ENCODE measurements at places on chromosomes 16 and 17. TPM values are rescaled to one million over a fixed set of nuclear protein-coding genes. Genes with fewer than 3 reads are reported as not detected.

SOCS1 gene
- total RNA-seq, result 161 TPM

HEATR9 gene
- not detected for total RNA-seq

BRICD5 gene
- total RNA-seq, result 24.7 TPM

KCNJ12 gene
- not detected for total RNA-seq

PARD6A gene
- 16.1 TPM for total RNA-seq

ACSM2A gene
- not detected for total RNA-seq

DNAH2 gene
- not detected for total RNA-seq

GRCh38 chr16:87471278-87472141 is 21.3 kb downstream of the ZCCHC14 start:
- DNase-seq, result no peak

DNA sequence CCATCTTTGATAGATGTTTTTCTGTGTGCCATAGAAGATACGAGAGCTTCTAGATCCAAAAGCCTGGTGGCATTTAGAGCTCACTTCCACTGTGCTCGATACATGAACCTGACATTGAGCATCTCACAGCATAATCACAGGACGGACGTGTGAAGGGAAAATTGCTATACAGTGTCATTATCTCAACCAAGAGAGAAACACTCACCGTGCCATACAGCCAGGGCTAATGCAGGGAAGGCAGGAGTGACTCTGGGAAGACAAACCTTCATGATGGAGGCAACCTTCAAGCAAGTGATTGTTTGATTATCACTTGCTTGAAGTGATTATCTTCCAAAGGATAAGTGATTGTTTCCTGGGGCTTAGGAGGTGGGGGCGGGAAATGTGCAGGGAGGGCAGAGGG is 218.2 kb upstream of the HSBP1 start:
- DNase-seq, result no peak

DNA sequence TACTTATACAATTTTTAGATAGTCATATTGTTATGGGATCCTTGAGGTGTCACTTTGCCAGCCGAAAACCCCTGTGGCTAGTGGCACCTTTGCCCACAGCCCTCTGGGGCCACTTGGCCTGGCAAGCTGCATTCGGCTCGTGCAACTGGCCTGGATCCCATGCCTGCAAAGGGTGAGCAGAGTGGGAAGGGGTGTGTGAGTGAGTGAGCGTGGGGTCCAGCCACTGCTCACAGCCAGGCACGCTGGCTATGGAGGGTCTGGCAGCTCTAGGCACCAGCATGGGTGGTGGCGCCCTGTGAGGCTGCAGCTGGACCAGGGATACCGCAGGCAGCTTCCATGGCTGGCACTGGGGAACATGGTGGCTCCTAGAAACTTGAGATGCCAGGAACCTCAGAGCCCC is 49.0 kb downstream of the ESRP2 start:
- DNase-seq, result no peak

GRCh38 chr17:5413682-5414081 is 5.8 kb downstream of the NUP88 start:
- no peak for DNase-seq

DNA sequence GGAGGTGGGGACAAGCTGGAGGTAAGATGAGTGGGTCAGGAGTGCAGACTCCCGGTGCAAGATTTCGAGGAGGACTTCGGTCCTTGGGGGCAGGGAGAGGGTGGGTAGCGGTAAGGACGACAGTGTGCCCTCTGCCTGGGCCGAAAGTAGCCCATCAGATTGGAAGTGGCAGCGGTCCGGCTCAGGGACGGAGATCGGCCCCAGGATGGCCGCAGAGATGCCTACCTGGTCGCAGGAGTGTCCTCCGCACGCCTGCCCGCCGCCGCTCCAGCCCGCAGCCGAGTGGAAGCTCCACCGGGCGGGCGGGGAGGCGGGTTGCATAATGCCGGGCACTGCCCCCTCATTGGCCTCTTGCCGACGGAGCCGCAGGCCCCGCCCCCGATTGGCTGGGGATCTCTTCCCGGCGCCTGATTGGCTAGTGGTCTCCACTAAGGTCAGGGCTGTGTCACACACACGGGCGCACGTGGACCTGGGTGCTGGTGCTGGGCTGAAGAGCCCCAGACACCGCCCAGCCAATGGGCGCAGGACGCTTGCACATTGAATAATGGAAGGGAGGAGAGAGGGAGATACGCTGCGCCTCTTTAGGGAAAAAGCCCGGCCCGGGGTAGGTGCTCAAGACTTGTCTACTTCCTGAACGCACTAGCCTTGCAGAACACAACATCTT is at the start of gene PER1:
Gene PER1 (minus strand): TSS at position 293 of the 664 bp plus-strand sequence. CDS start 1,698 bp downstream, outside the sequence.
- peak; percentile 88 for DNase-seq

- no peak for DNase-seq
Measured at GRCh38 chr16:56669840-56670619, 416 bp downstream of the MT1H start.

- DNase-seq, result no peak
Measured at GRCh38 chr17:44416558-44417289, 27.3 kb upstream of the ITGA2B start.

DNA sequence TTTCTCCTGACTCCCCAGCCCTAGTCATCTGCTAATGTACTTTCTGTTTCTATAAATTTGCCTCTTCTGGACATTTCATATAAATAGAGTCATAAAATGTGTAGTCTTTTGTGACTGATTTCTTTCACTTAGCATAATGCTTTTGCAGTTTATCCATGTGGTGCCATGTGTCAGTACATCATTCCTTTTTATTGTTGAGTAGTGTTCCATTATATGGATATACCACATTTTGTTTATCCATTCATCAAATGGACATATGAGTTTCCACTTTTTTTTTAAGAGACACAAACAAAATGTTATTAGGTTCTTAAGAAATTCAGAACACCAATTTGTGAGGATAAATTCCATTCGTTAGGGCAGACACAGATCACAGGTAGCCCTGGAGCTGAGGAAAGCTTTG is 11.0 kb downstream of the DBF4B start:
- no peak for DNase-seq

- no peak for DNase-seq
Measured at GRCh38 chr17:51046046-51046445, 74.6 kb downstream of the SPAG9 start.

DNA sequence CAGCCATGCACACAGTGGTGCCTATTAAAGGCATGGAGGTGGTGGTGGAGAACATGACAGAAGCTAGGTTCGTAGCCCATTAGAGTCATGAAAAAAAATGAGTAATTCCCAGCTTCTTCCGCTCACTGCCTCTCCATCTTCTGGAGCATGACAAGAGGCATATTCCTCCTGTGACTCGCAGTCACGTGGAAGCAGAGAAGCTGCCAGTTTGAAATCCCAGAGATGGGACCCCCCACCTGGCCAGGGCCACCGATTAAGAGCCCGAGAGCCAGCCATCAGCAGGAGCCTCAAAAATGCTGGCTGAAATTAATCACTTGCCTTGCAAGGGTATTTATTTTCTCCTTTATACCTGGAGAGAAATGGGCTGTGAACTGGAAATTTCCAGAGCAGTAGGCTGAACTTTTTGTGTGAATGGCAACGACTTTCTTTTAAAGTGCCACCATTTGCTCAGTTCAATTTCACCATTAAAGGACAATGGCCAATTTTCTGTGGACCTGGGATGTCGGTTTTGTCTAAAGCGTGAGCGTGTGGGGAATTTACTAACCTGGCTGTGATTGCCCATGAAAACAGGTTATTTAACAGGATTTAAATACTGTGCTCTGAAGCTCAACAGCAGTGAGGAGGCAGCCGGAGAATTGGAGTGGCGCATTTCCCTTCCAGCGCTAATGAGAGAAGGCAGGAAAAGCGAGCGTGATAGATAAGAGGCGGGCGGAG is 189.7 kb upstream of the SDK2 start:
- DNase-seq, result no peak

- no peak for DNase-seq
Measured at GRCh38 chr17:68656666-68657065, 55.5 kb upstream of the FAM20A start.

DNA sequence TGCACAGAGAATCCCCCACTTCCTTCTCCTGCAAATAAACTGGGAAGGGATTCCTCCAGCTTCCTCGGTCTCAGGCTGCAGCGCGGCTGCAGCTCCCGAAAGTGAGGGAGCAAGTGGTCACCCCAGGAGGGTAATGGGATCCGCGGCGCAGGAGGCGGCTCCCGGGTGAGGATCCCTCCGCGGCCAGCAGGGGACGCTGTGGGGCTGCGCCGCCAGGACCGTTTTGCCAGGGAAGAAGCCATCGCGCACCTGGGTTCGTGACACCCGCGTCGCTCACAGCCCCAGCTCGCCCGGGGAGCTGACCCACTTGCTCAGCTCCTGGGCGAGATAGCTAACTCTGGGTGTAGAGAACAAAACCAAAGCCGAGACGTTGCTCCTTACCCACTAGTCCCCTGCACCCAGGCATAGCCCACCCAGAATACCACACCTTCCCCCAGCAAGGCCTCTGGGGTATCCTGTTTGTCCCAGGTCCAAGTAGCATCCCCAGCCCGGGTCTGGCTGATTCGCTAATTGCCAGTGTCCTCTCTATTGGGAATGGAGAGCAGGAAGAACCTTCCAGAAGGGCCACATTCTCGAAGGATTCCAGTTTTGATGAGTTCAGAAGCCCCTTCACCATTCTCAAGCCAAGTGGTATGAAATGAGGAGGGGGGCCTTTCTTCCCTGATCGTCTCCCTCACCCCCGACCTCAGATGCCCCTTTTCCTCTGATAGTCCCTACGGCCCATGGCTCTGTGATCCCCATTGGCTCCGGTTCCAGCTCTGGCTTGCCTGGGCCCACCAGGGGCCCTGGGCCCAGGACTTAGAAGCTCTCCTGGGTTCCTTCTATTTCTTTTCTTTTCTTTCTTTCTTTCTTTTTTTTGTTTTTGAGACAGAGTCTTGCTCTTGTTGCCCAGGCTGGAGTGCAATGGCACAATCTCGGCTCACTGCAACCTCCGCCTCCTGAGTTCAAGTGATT is 14.1 kb downstream of the CYGB start:
- DNase-seq, result peak; percentile 76

DNA sequence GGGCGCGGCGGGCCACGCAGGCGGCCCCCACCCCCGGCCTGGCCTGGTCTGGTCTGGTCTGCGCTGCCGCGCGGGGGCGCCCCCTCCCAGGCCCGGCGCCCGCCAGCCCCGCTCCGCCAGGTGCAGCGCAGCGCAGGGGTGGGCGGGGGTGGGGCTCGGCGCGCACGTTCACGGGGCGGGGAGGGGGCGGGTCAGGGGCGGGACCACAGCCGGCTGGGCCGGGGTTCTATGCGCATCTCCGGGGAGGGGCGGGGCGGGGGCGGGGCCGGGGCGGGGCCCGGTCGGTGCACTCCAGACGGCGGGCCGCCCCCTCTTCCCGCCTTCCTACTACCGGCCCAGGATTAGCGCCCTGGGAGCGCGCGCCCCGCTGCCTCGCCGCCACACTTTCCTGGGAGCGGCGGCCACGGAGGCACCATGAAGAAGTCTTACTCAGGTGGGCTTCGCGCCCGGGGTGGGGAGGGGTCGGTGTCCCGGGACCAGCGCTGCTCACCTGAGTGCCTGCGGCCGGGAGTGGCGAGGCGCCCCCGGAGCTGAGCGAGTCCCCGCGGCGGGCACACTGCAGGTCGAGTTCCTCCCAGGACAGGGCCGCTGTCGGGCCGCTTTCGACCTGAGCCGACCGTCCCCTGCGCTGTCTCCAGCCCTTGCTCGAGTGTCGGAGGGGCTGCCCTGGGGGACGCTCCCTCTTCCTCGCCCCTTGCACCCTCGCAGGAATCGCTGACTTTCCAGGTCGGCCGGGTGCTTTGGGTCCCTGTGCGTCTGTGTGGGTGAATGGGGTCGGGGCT is 140.5 kb downstream of the SEC14L1 start:
- peak; percentile 31 for DNase-seq

- DNase-seq, result no peak
Measured at GRCh38 chr17:57721967-57722703, 23.0 kb downstream of the CCDC182 start.

DNA sequence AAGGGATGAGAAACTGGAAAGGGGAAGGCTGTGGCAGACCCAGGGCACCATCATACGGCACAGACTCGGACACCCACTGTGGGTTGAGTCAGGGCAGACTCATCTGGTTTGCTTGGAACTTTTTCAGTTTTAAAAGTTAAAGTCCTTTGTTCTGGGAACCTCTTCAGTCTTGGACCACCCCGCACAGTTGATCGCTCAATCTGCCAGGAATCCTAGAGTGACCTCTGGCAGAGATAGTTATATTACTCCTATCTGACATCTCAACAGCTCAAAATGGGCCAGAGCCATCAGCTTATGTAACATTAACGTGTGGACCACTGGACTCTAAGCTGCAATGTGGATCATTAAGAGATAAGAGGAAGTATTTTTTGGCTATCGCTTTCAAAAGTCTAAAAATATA is 164.3 kb downstream of the ABCA8 start:
- DNase-seq, result no peak

DNA sequence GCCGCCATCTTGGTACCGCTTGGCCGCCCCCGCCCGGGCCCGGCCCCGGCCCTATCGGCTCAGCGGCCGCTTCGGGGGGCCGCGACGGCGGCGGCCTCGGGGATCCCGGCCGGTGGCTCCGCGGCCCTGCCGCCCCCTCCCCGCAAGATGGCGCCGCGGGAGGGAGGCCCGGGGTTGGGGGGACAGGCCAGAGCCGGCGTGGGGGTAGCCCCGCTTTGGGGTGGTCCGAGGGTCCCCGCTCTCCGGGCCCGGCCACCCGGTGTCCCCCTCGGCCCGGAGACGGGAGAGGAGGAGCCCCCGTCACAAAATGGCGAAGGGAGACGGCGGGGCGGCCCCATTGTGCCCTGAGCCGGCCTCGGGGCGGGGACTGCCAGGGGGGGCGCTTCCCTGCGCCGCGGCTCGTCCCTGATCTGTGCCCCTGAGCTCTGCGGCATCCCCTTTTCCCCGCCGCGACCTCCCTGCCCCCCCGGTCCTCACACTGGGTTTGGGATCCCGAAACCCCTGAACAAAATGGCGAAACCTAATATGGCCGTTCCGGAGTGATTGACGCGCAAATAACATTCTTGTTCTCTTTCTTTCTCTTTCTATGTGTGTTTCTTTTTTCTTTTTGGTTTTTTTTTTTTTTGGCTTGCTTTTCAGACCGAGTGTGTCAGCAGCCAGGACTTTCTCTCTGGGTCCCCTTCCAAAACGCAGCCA is 986 bp downstream of the HAPSTR1 start:
- peak; percentile 50 for DNase-seq

DNA sequence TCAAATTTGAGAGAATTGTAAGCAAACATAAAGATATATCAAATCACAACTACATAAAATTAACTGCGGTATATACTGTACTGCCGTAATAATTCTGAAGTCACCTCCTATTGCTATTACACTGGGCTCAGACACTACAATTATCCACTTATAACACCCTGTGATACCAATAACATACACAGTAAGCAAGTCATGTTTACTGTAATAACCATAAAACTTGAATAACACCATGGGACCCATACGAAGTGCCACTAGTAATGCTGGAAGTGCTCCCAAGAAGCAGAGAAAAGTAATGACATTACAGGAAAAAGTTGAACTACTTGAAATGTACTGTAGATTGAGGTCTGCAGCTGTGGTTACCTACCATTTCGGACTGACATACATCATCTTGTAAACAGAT is 24.0 kb downstream of the CMC2 start:
- no peak for DNase-seq

DNA sequence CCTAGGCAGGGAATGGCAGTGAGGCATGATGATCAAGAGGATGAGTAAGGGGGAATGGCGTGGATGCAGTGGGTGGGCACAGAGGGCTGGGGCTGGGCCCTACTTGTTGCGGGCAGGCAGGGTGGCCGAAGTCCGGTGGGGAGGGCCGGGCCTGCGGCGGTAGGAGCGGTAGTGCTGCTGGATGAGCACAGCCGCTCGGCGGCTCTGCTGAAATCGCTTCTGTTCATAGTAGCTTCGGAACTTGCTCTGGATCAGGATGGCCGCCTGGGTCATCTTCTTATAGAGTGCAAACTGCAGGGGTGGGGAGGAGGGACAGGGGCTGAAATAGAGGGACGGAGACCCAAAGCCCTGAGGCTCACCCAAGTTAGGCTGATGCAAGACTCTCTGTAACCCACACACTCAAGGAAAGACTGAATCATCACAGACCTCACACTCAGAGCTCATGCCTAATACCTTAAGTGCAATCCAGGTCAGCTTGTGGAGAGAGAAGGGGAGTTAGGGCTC is 1.5 kb upstream of the SPAG7 start:
- DNase-seq, result no peak
